T-helper 1 cell (primary cell): ENCODE measurements at places on chromosomes 3 and 15.

GRCh38 chr15:63801171-63801570 lies 32.6 kb downstream of the HERC1 start:
- DNase-seq: no peak

DNA sequence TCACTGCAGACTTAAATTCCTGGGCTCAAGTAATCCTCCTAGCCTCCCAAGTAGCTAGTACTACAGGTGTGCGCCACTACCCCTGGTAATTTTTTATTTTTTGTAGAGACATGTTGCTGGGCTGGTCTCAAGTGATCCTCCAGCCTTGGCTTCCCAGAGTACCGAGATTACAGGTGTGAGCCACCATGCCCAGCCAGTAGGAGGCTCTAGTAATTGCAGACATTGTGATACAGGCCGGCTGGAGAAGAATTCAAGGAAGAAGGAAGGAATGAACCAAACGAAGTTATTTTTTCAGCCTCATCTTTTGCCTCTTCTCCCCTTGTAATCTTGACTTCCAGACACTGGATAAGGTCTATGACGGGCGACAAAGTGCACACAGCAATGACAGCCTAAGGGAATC lies 3.2 kb upstream of the PPP4R2 start:
- DNase-seq: no peak

GRCh38 chr3:125443923-125444322 lies 68.8 kb upstream of the ZNF148 start:
- DNase-seq: no peak

DNA sequence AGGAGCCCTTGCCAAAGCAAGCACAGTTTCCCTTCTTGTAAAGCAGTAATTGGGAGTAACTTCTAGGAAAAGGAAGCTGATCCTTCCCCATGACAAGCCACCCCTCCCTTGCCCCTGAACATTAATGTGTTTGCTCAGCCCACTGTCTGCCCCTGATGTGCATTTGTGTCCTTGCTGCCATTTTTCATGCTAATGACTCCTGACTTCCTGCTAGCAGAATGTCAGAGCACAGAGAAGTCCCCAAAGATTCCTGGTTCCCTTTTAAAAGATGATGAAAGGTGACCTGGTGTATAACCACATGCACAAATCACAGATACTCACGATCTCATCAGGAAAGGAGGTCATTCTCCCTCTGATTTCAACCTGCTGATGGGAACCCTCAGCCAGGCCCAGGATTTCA lies 44.2 kb upstream of the WNT5A start:
- no peak for DNase-seq

DNA sequence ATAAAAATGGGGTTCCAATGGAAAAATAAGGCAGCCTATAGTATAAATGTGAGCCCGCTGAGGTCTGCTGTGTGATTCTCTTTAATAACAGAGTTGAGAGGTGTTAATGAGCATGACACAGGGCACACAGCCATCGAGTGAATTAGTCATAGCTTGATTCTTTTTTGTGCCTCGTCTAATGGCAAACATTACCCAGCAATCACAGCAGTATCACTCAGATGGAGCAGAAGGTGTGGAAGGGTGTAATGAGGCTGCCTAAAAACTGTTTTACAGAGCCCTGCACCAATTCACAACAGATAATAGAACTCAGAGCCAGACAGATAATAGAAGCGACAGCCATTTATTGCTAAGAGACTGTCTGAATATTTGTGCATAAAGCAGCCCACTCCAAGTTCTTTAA lies 178.6 kb upstream of the TPRG1 start:
- no peak for DNase-seq

DNA sequence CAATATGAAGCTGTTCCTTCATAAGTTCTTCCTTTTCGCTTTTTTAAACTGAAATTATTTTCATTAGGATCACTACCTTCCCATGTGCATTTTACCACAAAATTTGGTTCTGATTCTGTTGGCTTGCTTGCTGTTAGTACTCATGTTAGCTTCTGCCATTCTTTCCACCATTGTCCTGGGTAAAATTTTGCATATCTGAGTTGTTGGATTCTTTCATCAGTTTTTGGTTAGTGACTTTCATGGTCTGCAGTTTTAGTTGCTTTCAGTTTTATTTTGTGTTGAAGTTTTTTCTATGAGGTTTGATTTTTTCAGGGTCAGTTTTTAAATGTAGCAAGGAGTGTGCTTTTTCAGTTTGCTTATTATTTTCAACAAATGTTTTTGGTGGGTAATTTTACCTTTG lies 71.9 kb downstream of the SMAD3 start:
- no peak for DNase-seq

GRCh38 chr3:5231074-5231473 lies 43.6 kb downstream of the EDEM1 start:
- no peak for DNase-seq

DNA sequence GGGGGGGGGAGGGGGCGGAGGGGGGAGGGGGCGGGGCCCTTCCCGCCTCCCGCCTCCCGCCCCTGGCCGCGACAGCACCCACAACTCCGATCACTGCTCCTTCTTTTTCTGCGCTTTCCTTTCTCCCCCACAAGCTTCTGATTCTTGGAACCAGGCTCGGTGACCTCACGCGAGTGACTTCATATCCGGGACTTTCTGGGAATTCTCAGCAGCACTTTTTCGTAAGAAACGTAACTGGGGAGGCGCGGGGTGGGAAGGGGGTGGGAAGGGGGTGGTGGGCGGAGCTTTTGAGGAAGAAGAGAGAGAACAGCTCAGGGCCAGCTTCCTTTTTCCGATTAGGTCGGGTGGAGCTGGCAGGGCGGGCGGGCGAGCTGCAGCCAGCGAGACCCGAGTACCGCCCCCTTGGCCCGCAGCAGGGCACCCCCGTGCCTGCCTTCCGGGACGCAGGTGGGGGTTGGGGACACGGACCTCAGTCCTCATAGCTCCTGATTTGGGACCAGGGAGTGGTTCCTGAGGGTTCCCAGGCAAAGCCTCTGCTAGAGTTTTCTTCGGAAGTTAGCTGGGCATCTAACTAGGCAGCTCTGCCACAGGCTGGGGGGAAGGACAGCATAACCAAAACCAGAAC lies 14.6 kb downstream of the XIRP1 start:
- DNase-seq: peak; percentile 61

GRCh38 chr3:155702745-155703591 lies 41.9 kb downstream of the PLCH1 start:
- no peak for DNase-seq

GRCh38 chr3:56467108-56467507 lies 1.2 kb downstream of the ERC2 start:
- peak; percentile 15 for DNase-seq

DNA sequence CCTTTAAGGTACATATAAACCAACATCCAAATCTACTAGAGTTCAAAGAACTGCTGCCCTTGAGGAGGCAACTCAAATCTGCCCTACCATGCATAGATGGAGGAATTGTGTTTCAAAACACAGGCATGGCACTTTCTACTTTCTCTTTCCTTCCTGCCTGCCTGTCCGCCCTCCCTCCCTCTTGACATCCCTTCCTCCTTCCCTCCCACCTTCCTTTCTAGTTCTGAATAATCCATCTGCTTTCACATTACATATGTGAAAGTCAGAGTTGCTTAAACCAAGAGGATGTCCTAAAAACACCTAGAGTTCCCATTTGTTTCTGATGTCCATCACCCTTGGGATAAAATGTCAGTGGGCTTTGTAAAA lies 537.6 kb downstream of the FOXP1 start:
- no peak for DNase-seq

DNA sequence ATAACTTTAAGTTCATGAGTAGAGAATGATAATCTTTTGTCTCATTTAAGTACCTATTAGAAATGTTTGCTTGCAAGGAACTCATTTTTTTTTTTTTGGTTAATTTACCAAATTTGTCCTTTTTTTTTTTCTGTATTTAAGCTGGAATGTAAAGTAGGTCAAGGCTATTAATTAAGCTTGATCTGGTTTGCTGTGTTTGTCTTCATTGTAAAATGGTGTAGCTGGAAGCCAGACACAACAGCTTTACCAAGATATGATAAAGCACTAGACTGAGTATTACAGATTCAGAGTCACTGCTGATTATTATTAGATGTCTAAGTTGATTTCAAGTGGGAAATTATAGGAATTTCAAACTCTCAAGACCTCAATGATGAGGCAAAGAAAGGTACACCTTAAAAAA lies 15.0 kb upstream of the ZPLD1 start:
- no peak for DNase-seq

- DNase-seq: no peak
Measured at GRCh38 chr3:127185962-127186674, 6.8 kb upstream of the PRR23E start.

DNA sequence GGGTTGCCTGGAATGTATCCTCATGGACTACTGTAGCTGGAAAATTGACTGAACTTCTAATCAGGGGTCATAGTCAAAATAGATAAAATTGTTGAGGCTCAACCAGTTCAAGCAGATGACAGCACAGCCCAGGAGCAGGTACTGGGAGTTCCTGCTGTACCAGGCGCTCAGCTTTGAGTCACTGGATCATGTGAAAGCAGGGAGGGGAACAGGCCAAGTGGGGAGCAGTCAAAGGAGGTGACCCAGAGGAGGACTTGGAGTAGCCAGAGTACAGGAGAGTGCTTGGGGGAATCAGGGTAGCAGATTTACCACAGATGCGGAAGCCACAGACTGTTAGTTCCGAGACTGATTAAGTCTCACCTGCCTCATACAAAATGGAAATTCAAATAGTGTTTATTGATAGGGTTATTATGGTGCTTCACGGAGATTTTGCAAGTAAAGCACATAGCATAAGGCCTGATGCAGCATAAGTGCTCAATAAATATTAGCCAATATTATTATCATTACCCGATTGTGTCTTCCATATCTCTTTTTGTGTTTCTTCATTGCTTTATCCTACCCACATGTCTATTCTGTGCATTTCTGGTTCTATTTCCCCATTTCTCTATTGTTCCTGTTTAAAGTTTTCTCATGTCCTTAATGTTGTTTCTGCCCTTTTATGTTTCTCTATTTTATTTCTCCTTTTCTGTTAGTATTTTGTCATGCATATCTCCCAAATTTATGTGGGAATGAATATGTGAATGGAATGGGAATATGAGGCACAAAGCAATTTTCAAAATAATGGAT lies 369.2 kb upstream of the MCTP2 start:
- DNase-seq: no peak

DNA sequence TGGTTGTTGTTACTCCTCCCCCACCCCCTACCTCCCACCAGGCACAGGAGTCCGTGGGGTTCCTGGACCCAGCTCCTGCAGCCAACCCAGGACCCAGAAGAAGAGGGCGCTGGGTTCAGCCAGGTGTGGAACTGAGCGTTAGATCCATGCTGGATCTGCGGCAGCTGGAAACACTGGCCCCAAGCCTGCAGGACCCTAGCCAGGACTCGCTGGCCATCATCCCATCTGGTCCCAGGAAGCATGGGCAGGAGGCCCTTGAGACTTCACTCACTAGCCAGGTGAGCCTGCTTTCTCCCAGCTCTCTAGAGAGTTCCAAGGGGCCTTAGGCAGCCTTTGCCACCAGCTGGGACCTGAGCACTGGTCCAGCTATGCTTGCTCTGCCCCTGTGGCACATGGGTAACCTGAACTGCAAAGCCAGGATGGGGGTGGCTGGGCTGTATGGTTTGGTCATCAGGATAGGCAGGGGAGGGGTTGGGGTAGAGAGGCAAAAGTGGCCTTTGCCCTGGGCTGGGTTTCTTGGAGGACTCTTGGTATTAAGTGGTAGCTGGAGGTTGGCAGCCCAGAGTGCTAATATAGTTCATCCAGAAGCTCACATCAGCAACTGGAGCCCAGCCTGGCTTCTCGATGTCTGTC lies 7.0 kb upstream of the JMJD7 start:
- DNase-seq: no peak

- DNase-seq: no peak
Measured at GRCh38 chr3:168416446-168416845, 320.7 kb upstream of the GOLIM4 start.

GRCh38 chr15:98155356-98155755 lies 194.9 kb downstream of the ARRDC4 start:
- no peak for DNase-seq

DNA sequence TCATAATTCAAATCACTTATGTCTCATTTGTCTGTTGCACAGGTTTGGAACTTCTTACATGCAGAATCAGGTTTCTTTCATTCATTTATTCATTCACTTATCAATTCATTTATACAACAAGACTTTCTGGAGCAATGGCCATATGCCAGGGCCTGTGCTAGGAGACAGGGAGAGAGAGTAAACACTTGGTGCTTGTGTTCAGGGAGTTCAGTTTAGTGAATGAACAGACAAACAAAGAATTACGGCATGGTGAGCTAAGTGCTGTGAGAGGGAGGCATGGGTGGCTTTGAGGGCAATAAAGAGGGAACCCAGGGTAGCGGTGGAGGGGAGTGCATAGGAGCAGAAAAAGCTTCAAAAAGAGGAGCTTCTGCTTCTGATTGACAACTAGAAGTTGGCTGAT lies 8.5 kb upstream of the IREB2 start:
- DNase-seq: no peak

DNA sequence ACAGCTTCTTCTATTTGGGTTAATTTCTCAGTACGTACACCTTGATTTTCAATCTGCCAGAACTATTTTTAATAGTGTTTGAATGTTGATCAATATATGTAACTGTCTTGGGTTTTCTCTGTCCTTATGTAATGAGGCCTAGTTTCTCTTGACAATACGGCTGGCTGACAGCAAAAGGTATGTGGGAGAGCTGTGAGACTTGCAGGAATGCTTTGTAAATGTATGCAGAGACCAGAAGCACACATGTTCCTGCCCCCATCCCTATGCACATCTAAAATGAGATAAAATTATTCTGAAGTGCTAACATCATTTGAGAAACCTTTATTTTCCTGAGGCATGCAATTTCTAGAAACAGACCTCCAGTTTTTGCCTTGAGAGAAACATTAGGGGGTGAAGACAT lies 593.8 kb upstream of the GBE1 start:
- DNase-seq: no peak

- DNase-seq: peak; percentile 28
Measured at GRCh38 chr3:190514413-190515153, 698 bp downstream of the IL1RAP start.

DNA sequence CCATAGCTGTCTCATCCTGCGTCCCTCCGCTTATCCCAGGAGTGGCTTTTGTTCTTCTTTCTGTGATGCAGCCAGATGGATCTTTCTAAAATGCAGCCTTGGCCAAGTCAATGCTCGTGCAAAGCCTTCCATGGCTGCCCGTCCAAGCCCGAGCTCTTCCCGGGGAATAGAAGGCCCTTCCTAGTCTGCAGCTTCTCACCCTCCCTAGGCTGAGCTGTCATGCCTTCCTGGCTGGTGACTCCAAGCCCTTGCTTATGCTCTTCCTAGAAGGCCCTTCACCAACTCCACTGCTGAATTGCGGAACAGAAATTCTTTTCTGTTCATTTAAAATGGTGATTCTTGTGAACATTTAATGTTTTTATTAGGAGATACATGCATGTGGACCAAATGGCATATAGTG lies 95.9 kb downstream of the SMAD6 start:
- no peak for DNase-seq

GRCh38 chr3:167032267-167032876 lies 347.7 kb downstream of the ZBBX start:
- DNase-seq: no peak

DNA sequence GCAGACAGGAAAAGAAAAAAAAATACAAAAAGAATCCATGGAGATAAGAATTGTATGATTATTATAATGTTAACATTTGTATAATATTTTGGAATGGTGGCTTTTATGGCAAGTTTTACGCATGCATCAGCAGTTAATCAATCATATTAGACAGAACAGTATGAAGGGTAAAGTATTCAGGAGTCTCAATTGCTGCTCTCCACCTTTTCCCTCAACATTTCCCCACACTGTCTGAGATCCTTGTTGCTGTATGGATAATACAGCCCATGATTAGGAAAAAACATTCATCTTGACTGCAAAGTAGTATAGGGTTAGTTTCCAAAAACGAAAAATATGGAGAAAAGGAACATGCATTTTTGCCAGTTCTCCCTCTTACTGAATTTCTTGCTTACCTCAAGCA lies 755.3 kb upstream of the ARPP21 start:
- DNase-seq: no peak

- no peak for DNase-seq
Measured at GRCh38 chr15:57056357-57056756, 137.9 kb downstream of the TCF12 start.
